Activated CD8-positive, alpha-beta memory T cell treated with anti-CD3 and anti-CD28 coated beads for 1 hour (primary cell): ENCODE measurements at places on chromosomes 1 and 21.

DNA sequence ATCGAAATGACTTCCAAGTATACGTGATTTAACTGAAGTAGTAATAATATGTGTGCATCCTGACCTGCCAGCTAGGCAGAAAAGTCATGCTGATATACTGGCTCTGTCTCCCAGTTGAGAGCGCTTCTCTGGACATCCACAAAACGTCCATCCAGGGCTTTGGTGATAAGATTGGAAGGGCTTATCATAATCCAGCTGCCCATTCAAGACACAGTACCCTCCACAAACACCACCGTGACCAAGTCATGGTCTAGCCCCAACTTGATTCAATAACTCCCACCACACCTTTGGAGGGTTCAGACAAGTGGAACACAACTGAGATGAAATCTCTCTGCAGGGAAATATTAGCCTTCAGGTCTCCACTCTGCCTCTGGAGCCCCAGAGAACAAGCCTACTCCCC is 76.2 kb downstream of the CD46 start:
- no peak for DNase-seq

- DNase-seq, result no peak
Measured at GRCh38 chr1:18319099-18319498, 161.6 kb upstream of the KLHDC7A start.

- DNase-seq, result no peak
Measured at GRCh38 chr1:83964153-83964552, 34.8 kb downstream of the TTLL7 start.

DNA sequence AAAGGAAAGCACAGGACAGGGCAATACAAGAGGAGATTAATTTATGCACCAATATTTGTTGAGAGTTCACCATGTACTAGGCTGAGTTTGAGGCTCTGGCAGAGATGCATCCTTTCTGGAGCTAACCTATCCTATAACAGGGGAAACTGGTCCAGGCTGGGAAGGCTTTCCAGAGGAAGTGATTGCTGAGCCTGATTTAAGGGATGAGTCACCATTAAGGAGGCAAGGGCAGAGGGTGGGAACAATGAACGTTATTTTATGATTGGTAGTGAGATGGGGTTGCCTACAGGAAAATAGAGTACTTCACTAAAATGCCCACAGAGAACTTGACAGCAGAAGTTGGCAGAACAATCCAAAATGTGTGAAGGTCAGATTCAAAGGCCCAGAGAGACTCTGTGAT is 141.4 kb downstream of the PLPP3 start:
- DNase-seq, result no peak

- no peak for DNase-seq
Measured at GRCh38 chr21:18715606-18716005, 312.0 kb upstream of the TMPRSS15 start.

GRCh38 chr1:162074276-162075005 is 5.0 kb downstream of the NOS1AP start:
- DNase-seq, result no peak
